Hematopoietic multipotent progenitor cell treated with erythropoietin and hydrocortisone succinate and interleukin-3 and kit ligand, for 15 days (in vitro differentiated cells): ENCODE measurements at places on chromosomes 11 and 22.

- DNase-seq: no peak
Measured at GRCh38 chr11:132256528-132257279, 886.3 kb downstream of the NTM start.

DNA sequence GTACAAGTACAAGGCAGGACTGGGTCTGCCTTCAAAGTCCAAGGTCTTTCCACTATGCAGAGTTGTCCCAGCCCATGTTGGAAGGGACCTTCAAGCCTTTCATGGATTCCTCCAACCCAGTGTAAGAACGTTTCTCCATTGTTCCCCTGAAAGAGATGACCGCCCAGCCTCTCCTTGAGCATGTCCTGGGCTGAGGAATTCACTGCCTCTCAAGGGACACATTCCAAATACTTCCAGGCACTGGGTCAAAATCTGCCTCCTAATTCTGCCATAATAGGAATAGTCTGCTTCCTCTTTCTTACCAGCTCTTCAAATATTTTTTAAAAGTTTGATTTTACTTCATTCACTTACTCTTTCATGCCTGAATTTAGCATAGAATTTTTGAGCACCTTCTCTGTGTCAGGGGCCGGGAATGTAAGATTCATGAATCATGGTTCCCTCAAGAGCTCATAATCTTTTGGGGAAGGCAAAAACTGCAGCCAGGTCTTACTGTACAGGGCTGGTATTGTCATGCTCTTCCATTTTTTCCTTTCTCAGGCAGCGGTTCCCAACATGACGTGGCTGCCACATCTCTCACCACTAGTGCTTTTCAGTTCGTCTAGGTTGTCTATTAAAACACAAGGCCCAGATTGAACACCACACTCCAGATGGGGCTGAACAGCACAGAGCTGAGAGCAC, 143.3 kb upstream of the TBCEL start:
- no peak for DNase-seq

DNA sequence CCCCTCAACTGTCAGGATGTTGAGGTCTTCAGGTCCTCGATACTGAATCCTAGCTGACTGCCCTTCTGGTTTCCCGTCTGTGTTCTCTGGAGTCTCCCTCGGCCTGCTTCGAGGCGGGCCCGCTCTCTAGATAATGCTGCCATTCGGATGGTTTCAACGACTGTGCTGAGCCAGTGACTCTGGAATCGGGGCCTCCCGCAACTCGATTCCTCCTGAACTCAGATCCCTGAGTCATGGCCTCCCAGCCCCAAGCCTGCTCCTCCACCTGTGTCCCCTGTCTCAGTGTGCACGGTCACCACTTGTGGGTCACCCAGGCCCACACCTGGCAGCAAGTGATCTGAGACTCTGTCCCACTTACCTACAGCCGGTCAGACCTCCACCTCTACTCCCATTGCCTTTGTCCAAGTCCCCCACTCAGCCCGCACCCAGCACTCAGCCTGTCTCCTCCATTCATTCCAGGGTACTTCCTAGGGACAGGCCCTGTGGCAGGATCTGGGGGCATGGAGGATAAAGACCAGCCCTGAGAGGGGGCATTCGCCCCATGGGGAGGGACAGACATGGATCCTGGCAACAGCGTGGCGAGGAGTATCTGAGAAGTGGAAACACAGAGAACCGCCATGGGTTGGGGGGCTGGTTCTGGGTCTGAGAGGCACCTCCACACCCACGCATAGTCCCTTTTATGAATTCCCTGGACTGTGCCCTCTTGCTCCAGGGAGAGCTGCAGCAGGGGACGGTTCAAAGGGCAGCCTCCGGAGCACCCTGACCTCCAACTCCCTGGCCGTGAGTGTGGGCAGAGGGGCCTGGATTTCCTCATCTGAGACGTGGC, 14.3 kb downstream of the MPST start:
- DNase-seq: no peak

DNA sequence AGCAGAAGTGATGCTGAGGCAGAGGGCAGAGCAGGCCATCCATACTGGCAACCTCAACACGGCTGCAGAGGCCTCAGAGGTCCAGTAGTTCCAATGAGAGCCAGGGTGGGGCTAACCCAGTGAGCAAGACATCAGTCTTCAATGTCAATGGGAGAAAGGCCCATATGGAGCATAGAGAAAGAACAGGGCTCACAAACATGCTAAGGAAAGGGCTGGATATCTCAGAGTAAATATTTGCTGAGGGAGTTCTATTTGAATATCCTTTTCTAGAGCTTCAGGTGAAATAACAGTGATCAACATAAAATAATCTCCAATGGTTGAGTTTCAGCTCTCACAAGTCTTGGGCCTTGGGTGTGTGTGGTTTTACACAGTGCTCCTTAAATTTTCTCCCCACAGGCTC, 50.8 kb upstream of the CCDC90B start:
- DNase-seq: no peak

GRCh38 chr11:63791495-63792167, 21.6 kb upstream of the SPINDOC start:
- DNase-seq: no peak

- DNase-seq: peak; percentile 60
Measured at GRCh38 chr22:44026630-44027511, 2.8 kb downstream of the PARVB start.

DNA sequence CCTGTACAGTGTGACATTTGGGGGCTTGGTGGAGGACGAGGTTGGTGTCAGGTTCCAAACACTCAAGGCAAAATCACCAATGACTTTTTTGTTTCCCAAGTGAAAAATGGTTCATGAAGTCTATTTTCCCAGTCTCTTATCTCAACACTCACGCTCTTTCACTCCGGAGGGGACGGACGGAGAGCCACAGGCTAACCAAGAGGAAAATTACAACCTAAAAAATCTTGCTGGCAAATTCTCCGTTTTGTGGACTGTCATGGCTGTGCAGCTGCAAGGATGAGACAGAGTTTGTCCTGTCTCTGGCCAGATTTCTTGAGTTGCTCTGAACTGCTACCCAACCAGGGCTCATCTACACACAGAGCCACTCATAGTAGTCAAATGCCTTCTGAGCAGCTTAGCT, 101.2 kb downstream of the ABTB2 start:
- no peak for DNase-seq

DNA sequence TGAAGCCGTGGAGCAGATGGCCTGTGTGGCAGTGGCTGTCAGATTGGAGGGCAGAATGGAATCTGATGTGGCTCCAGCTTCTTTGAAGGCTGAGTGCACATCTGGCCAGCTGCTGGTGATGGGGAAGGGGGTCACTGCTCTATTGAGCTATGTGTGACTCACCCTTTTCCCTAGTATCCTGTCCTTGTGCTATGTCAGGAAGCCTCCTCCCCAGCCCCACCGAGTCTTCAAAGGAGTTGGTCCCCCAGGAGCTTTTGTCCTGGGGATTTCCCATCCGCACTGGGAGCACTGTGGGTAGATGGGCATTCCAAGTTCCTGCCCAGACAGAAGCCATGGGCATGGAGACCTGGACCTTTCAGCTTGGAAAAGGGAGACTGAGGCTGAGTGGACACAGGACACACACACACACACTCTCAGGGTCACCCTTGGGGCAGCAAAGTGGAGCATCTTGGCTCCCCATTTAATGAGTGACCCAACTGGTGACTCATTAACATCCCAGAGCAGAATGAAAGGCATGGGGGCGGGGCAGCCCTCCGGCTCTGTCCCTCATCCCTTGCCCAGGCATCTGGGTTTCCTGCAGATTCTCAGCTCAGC, 3.3 kb downstream of the SERPINH1 start:
- no peak for DNase-seq

- no peak for DNase-seq
Measured at GRCh38 chr11:1307163-1307870, 2.1 kb downstream of the TOLLIP start.

DNA sequence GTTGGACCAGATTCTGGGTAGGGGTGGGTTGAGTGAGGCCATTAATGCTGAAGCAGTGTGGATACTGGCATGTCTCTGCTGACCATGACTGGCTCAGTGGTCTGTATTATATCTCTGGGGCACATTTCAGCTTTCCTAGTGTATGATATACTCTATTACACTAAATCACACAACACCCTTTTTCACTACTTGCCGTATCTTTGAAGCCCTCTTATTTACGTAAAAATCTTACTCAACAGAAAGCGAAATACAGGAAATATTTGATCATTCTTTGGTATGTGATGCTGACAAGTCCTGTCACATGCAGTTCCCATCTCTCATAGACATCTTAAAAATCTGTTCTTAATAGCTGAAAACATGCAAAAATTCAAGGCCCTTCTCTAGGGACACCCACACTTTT, 40.3 kb downstream of the OR5B17 start:
- DNase-seq: no peak

DNA sequence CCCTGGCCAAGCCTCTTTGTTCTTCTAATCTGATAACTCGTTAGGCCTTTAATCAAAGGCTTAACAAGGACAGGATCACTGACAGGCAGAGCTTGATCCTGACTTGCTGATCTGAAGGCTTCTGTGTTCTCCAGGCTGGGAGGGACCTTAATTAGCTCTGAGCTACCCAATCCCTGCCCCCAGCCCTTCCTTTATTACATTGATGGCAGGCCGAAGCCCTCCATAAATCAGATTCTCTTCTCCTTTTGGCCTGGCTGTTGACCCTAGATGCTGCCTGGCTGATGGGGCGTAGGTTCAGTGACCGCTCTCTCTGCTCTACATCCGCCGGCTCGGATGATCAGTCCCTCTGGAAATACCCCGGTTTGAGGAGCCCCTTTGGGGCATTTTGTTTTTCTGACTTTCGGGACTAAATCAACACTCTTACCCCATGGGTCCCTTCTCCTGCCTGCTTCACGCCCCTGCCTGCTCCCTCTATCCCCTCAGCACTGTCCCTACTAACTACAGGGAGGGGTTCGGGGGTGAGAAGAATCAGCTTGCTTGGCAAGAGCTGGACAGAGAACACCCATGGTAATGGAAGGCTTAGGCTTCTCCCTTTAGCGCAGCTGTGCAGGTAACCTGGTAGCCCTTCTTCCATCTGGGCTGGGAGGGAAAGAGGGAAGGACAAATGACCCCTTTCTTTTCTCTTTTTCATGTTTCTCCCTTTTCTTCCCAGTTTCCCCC, 10.0 kb upstream of the RRM1 start:
- DNase-seq: no peak

- no peak for DNase-seq
Measured at GRCh38 chr11:76025068-76025467, 181.2 kb downstream of the WNT11 start.

DNA sequence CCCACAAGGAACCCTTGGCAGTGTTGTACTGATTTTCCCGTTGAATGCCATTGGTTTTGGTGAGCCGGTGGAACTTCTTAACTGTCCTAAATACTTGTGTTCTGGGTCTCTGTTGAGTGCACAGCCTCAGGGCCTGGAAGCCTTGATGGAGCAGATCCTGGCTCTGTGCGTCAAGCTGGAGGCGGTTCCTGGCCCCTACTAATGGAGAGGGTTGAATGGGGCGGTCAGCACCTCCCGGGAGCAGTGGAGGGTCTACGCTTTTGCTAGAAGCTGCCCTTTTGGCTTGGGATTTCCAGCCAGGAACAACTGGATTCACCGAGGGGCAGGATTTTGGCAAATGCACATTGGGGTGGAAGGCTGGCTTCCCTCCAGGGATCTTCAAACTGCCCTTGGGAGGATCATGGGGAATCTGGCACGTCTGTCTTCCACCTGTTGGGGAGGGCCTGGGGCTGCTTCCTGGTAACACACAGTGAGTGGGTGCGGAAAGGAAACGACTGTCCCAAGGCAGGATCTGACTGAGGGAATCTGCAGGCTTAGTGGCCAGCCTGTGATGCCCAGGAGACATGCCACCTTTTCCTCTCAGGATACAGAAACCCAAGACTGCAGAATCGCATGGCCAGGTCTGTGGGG, 6.9 kb upstream of the OSBPL5 start:
- no peak for DNase-seq

GRCh38 chr22:20090730-20091240, 10.7 kb downstream of the DGCR8 start:
- no peak for DNase-seq
